ELR (cell line): ENCODE measurements at places on chromosomes 5 and 9.
A peak's percentile ranks its signal among the peaks of the same experiment; 100 is the strongest.

DNA sequence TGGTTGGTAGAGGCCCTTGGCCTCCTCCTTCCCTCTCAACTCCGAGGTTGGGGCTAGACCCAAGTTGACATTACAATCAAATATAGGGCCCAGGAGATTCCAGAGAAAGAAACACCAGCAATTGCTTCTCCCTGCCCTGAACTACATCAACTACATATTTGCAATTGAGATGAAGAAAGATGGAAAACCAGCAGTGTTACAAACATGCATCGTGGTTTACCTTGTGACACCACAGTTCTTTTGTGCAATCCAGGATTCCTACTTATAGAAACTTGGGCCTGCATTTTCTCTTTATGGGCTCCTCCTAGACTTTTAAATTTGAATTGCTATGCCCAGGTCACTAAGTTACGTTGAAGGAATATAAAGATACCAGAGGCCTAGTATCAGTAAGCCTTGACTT is 126.7 kb downstream of the DCP2 start:
- DNase-seq, result no peak

DNA sequence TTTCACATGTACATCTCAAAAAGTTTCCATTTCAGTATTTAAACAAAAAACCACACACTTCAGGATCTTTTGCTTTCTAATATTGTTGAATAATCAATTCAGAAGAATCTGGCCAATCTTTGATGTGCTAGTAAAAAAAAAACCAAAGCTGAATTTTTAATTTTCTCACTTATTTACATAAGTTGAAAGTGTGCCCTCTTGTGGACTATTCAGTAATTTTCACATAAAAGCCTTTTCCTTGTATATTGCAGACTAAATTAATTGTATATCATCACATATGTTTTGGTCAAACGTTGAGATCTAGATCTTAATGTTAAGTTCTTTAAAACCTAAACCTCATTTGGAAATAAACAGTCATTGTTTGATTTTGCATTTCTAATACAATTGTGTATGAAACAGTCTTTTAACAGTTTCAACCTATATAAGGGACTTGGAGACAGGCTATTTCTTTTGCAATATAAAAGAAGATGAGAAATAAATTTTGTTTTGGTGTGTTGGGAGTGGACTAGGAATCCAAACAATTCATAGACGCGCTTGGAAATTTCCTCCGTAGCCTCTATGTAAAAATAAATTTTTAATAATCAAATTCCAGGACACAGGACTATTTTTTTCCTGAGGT is 68.1 kb downstream of the NIPBL start:
- peak; percentile 86 for DNase-seq

DNA sequence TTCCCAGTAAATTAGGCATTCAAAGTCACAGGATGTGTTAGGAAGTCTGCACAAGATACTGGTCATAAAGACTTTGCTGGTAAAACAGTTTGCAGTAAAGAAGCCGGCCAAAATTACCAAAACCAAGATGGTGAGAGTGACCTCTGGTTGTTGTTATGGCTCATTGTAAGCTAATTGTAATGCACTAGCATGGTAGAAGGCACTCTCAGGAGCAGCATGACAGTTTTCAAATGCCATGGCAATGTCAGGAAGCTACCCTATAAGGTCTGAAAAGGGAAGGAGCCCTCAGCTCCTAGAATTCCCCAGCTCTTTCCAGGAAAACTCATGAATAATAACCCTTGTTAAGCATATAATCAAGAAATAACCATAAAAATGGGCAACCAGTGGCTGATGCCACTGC is 64.3 kb upstream of the TNC start:
- no peak for DNase-seq

DNA sequence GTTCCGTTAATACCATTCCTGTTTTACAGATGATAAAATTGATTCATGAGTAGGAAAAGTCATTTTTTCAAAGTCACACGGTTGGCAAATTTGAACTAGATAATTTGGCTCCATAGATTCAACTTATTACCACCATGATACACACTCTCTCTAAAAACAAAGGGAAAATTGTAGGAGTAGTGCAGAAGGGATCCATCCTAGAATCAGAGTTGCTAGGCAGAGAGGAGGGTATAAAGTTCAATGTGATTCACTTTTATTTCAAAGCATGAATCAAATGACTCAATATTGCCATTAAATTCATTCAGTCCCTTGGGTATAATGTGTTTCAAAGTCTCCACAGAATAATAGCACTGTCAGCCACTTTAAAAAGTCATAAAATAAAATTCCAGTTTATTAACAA is 747.2 kb upstream of the ACO1 start:
- no peak for DNase-seq

DNA sequence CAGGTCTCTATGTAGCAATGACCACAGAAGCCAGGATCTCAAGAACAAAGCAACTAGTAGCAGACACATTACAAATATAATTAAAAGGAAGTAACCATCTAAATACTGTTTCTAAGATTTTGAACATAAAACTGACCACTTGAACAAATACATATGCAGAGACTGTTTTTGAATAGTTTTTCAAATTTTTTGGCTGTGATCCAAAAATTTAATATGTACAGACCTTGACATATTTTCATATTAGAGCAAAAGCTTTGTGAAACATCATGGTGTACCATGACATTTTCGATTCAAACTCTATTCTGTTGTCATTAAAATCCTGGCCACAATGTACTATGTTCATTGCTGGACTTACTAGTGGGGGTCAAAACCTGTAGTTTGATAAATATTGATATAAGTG is 126.5 kb downstream of the NUDT12 start:
- DNase-seq, result no peak

GRCh38 chr9:29160763-29161353 is 1587.6 kb upstream of the C9orf72 start:
- no peak for DNase-seq

GRCh38 chr9:16105168-16106020 is 552.6 kb downstream of the CCDC171 start:
- DNase-seq, result no peak

DNA sequence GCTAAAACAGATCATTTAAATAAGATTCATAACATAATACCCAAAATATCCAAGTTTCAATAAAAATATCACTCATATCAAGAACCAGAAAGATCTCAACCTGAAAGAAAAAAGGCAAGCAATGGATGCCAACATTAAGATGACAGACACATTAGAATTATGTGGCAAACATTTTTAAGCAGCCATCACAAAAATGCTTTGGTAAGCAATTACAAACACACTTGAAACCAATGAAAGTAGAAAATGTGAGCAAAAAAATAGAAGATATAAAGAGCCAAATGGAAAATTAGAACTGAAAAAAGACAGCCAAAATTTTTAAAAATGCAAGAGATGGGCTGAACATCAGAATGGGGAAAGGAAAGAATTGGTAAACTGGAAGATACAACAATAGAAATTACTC is 96.9 kb downstream of the PRELID2 start:
- no peak for DNase-seq

- DNase-seq, result peak; percentile 35
Observed at GRCh38 chr9:94650949-94651348, 11.6 kb upstream of the FBP1 start.

- DNase-seq, result peak; percentile 19
Observed at GRCh38 chr5:62206150-62206829, 99.7 kb upstream of the KIF2A start.

- no peak for DNase-seq
Observed at GRCh38 chr5:156460471-156460870, 133.5 kb downstream of the SGCD start.

DNA sequence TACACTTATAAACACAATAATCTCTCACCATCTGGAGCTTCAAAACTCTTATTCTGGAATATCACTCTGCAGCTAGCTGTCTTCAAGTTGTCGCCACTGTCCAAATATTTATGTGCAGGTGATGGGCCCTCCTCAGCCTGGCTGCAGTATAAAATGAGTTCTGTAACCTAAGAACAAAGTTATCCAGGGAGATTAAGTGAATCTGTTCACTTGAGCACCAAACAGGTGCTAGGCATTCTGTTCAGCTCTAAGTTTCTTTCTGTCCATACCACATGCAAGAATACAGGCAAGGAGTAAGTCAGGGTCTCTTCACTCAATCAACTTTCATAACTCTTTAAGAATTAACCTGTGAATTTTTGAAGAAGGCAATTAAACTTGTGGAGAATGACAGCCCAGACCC is 344.1 kb downstream of the PLK2 start:
- no peak for DNase-seq

DNA sequence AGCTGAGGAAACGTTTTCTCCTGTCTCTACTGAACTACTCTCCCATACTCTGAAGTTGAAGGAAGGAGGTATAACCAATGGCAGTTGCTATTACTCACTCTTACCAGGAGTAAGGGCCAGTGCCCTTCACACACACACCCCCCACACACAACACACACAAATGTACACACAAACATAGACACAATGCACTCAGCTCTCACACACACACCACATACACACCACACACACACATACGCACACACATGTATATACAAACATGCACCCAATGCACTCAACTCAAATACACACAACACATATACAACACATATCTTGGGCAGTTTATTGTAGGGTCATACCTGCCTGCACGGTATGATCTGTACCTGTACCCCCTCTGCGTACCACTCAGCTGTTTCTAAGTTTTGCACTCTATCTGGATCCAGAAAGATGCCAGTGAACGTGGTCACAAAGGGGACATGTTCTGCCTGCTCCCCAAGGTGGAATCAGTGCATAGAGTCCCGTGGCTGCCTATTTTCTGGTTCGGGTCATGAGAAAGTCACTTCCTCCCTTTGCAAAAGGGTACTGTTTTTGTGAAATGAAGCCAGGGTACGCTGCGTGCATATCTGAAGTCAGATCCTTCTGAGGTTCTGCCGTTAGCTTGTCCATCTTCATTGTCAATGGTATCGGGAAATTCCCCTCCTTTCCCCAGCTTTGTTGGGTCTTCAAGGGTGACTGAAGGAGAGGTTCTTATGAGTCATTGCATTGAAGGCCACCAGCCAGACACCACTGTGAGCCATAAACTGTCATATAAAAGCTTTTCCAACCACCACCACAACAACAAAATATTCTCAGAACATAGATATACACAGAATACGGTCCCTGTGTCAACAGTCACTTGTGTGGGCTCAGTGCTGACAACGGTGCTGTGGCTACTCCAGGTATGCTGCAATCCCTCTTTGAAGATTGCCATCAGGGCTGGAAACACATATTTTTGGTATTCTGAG is 131.9 kb downstream of the UGCG start:
- peak; percentile 55 for DNase-seq

GRCh38 chr9:116238776-116239340 is 85.3 kb downstream of the PAPPA start:
- no peak for DNase-seq

- DNase-seq, result peak; percentile 60
Observed at GRCh38 chr9:114588651-114589526, 1.3 kb downstream of the ATP6V1G1 start.

GRCh38 chr5:115378754-115379153 is 82.3 kb upstream of the CCDC112 start:
- no peak for DNase-seq

DNA sequence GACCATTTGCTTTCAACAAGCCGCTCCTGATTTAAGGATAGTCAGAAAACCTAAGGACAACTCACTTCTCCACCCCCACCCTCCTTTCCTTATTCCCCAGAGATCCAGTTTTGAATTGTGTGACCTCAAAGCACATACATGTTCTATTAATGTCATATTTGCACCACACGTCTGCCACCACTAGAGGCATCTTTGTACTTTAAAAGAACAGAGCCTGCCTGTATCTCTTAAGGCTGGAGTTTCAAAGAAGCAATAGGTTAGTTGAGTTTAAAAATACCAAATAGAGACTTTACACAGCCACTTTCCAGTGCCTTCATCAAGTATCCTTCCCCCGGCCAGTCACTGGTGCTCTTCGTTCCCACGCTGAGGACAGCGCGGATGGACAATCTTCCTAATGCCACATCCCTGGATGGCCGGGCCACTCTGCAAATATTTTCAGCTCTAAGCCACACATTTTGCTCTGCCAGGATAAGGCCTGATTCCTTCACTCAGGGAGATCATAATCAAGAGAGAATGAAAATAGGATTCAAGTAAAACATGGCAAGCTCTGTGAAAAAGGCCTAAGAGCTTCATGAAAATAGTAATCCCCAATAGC is 146.3 kb downstream of the SNCAIP start:
- DNase-seq, result peak; percentile 45

DNA sequence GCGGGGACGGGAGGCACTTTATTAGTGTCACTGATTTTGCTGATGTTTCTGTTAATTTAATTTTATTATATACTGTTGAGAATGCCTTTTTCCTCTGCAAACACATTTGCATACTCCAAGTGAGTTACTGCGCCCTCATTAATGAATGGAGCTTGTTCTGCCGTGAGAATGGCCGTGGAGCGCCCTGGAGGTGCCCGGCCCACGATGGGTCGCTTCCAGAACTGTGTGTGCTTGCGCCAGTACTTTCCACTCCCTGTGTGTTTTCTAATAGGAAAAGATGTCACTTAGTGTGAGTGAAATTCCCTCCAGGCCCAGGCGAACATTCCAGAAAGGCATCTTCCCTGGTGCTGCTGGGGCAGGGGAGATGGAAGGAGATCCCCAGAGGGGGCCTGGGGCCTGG is 30.1 kb downstream of the NDUFS6 start:
- no peak for DNase-seq

DNA sequence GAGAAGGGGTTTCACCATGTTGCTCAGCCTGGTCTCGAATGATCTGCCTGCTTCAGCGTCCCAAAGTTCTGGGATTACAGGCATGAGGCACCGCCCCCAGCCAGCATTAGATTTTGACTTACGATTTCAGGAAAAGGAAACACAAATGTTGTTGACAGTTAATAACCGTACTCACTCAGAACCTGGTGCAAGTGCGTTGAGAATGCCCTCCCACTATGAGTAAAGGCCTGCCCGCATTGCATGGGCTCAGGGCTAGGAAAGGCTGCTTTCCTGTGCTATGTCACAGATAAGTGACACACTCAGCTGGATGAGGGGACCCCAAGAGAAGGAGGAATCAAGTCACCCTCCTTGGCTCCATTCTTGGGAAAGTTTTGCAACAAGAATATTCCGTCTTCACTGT is 42.4 kb downstream of the NDST1 start:
- DNase-seq, result no peak

GRCh38 chr5:113031104-113031503 is 54.5 kb downstream of the DCP2 start:
- no peak for DNase-seq

DNA sequence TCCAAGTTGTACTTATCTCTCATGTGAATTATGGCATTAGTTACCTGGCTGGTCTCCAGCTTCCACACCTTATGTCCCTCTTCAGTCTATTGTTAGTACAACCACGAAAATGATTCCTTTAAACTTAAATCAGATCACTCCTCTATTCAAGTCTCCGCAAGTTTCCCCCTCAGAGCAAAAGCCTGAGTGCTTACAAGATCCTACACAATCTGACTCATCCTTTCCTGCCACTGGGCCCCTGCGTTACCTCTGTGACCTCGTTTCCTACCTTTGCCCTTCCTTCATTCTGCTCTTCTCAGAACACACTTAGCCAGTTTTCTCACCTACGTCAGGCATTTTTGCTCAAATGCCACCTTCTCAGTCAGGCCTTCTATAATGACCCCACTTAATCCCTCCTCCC is 45.1 kb upstream of the GLIS3 start:
- DNase-seq, result peak; percentile 26

- no peak for DNase-seq
Observed at GRCh38 chr5:98700730-98701129, 72.7 kb upstream of the RGMB start.

GRCh38 chr5:177510567-177511053 is 984 bp upstream of the DOK3 start:
- no peak for DNase-seq
